ENCODE measurements at places on chromosomes 12 and 14.

DNA sequence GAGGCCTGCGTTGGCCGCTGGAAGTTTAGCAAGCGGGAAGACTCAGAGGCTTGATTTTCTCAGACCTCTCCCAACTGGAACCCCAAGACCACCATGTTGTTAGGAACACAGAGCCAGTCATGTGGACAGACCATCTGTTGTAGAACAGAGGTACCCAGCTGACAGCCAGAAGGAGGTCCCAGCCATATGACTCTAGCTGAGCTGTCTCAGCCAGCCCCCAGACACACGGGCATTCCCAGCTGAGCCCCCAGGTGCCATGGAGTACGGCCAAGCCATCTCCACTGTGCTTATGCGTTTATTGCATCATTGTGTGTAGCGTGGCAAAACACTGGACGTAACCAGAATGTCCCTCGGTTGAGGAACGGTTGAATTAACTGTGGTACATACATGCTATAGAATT lies 421.9 kb downstream of the TMEM132D start:
- DNase-seq, result no peak

DNA sequence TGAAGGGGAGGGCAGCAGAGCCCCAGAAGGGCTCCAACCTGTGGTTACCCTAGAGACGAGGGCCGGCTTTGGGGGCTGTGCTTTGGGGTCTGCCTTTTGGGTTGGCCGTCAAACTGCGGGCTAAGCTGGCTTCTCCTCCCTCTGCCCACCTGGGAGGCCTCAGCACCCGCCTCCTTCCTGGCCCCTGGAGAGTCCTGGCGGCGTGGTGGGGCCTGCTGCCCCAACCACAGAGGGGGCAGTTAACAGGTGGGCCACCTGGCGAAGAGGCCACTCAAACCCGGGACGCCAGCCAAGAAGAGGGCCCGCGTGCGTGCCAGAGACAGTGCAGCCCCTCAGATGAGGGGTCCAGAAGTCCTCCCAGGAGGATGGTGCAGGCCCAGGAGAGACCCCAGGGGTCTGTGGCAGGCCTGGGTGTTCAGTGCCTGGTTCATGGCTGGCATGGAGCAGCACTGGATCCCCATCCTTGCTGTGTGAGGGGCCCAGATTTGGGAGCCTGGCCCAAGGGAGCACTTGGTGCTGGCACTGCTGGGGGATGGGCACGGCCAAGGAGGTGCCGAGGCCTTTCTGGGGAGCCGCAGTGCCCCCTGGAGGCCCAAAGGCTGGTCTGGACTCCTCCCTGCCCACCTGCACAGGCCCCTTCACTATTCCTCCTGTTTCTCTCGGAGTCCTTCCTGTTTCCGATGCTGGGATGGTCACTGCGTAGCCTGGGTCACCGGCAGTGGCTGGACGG lies 48.8 kb downstream of the LRCOL1 start:
- peak; percentile 68 for DNase-seq

GRCh38 chr12:92394895-92395294 lies 249.2 kb upstream of the BTG1 start:
- no peak for DNase-seq

- DNase-seq, result no peak
These were observed 3.6 kb upstream of the GPR132 start for GRCh38 chr14:105068818-105069217.

GRCh38 chr14:63656194-63656593 lies 14.5 kb upstream of the WDR89 start:
- DNase-seq, result no peak

DNA sequence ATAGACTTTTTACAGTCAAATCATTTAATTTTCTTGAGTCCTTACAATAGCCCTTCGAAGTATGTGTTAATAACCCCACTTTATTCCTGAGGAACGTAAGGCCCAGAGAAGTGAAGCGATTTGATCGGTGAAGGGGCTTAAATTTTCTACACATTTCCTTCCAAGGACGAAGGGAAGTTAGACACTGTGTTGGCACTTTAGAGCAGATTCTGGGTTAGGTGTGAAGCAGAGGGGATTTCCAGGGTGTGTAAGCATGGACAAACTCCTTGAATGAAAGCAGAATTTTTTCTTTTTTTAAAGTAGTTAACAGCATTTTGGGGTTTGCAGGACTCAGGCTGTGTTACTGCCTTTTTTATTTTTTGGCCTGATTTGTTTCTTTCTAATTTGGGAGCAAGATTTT lies 38.9 kb downstream of the PRORP start:
- no peak for DNase-seq

DNA sequence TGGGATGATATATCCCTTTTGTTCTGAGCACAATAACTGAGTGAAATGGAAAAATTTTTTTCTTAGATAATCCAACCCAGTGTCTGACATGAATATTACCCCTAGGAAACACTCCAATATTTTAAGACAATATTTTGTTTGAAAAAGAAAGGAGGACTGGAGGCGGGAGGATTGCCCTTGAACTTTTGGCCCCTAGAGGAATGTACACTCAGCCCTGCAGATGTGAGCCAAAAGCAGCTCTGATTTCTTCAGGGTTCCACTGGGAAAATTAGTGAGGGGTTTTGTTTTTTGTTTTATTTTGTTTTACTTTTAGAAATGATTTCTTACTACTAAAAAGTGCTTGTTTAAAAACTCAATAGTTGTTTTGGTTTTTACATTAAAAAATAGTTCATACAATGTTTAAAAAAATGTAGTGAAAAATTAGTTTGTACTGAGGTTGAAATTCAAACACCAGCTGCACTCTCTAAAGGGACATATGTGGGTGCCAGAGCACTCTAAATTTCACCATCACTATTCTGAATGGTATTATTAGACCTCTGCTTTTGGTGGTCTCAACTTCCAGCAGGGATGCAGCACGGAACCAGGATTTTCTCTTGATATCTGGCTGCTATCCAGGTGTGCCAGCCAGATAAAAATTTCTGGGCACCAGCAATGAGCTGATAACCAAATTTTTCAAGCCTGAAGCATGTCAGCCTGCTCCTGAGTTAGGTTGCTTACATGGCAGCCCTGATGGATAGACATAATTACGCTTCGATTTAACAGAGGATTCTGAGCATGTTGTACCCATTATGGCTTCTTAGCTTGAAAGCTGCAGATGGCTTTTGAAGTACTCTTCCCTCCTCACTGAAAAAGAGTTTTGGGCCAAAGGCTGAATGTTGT lies 141.9 kb downstream of the ANO6 start:
- DNase-seq, result no peak

DNA sequence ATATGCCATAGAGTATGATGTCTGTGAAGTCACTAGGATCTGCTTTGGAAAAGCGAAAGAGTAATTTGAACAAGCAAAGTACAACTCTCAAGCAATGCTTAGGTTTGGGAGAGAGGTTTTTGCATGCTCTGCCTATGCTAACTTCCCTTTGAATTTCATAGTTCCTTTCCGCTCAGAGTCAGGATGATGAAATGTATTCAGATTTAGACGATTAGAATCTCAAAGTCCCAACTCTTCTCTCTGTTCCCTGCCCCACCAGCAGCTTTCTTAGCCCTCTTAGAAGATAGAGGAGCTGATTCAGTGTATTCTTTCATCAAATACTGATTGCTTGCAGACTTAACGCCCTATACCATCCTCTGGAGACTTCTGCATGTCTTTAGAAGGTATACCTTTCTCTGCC lies 11.5 kb downstream of the RAB5B start:
- DNase-seq, result no peak

- DNase-seq, result no peak
These were observed 213.6 kb downstream of the ADGRD1 start for GRCh38 chr12:131167334-131167733.

- no peak for DNase-seq
These were observed 39.6 kb downstream of the SLC15A4 start for GRCh38 chr12:128784030-128784760.

DNA sequence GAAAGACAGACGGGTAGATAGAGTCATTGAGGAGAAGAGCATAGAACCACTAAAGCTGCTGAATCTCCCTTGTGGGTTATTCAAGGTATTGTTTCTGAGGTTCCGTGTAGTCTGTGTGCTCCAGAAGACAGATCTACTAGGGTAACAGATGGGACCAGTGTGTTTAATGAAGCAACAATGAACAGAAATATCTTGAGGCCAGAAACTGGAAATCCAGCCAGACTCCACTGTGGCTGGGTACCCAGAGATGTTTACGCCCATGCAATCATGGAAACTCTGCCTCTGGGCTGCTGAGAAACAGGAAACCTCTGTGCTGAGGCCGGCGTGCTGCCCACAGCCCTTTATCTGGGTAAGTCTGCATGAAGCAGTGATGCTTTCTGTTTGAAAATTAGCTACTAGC lies 8.3 kb downstream of the PROX2 start:
- no peak for DNase-seq

Measured in HAP-1 (cell line).